ENCODE measurements at places on chromosomes 6 and 20. TPM values are rescaled to one million over a fixed set of nuclear protein-coding genes. Genes with fewer than 3 reads are reported as not detected.

DNA sequence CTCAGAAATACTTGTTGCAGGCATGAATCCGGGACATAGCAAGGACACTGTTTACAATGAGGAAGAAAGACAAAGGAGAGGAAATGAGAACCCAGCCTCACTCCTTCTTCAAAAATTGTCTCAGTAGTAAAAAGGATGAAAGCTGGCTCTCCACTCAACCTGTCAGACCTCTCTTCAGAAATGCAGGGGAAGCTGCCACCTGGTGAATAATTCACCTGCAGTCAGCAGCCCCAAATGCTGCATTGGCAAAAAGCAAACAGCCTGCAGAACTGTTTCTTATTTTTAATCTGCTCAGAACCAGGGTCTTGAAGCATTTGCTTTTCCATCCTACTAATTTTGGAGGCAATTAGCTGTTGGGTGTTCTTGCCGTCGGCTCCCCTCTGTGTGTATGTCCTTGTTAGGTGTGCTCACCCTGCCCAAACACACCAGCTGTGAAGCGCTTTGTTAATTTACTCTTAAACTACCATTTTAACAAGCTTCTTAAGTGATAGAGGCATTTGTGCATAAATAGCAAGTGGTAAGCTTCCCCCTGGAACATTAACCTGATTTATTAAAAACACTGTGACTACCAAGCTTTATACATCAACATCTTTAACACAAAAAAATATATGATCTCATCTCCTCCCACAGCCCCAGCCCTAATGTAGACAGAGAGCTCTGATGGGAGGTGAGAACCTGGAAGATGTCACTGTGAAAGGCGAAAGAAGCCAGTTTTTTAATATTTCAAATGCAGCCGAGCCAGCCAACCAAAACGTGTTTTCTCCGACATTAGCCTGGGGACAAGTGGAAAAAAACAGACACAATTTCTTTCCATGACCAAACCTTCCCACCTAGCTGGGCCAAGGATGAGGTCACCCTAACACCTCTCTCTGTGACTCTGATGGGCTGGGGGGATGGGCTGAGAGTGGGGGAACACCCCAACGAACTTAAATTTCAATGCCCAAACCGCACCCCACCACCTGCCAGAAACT lies 451.0 kb upstream of the SULF2 start:
- no peak for DNase-seq

- peak; percentile 28 for DNase-seq
These were observed 320.0 kb upstream of the FLRT3 start for GRCh38 chr20:14657266-14658005.

- DNase-seq, result no peak
These were observed 54.8 kb upstream of the MBOAT1 start for GRCh38 chr6:20266851-20267608.

DNA sequence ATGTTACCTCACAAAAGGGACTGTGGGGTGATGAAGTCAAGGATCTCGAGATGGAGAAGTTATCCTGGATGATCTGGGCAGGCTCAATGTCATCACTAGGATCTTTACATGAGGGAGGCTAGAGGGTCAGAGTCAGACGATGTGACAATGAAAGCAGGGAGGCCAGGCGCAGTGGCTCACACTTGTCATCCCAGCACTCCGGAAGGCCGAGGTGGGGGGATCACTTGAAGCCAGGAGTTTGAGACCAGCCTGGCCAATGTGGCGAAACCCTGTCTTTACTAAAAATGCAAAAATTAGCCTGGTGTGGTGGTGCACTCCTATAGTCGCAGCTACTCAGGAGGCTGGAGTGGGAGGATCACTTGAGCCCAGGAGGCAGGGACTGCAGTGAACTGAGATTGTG lies 68.8 kb downstream of the TTLL2 start:
- no peak for DNase-seq

- no peak for DNase-seq
These were observed 33.3 kb upstream of the ZBP1 start for GRCh38 chr20:57653546-57653900.

GRCh38 chr6:128925765-128926164 lies 42.8 kb downstream of the LAMA2 start:
- DNase-seq, result no peak

- no peak for DNase-seq
These were observed 744.9 kb upstream of the MMS22L start for GRCh38 chr6:98027898-98028297.

DNA sequence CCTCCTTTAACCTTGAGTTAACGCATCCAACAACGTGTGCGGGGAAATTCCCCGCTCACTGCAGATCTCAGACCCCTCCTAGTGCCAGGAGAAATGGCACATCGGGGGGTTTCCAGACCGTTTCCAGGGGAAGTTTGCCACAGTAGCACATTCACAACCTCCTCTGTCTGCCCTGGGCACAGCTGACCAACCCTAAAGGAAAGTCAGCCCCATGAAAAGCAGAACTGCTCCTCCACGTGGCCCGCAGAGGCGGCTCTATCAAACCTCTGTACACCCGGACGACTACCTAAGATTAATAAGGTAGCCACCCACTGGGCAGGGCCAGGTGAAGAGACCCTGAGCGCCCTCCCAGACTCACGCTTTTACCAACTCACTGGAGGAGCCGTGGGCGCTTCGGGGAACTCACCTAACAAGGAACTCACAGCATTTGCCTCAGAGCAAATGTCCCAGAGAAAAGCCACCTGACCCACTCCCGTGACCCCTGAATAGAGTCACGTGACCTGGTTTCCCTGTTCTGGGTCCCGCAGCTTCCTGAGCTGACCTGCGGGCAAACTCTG lies 93.1 kb downstream of the PRND start:
- no peak for DNase-seq

GRCh38 chr20:36481380-36482043 lies 59.8 kb upstream of the MYL9 start:
- no peak for DNase-seq

- no peak for DNase-seq
These were observed 352.9 kb downstream of the NRN1 start for GRCh38 chr6:5653801-5654200.

DNA sequence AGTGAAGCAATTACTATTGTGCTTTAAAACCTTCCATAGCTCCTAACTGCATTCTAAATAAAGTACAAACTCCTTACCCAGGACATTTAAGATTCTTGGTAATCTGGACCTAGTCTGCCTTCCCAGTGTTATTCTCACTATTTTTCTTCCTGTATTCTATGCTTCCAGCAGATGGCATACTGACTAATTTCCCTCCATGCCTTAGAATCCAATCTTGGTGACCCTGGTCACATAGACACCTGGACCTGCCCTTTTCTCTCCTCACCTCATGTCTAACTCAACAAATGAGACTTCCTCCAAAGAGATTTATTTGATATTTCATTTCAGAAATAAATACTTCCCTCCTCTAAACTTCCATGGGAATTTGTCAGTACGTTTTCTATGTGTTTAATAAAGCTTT lies 25.8 kb downstream of the ROS1 start:
- DNase-seq, result peak; percentile 4

DNA sequence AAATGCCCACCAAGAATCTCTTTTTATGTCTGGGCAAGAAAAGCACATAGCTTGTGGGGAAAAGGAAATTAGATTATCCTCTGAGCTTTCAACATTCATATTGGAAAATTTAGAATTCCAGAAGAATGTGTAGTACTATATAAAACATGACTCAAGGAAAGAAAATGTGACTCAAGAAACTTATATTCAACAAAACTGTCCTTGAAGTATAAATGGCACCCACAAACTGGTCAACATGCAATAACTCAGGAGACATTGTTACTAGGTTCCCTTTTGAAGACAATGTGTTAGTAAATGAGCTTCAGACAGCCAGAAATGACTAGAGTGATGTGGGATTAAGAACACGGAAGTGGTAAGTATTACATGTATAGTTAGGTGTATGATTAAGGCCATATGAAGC lies 26.1 kb upstream of the TINAG start:
- DNase-seq, result peak; percentile 48

DNA sequence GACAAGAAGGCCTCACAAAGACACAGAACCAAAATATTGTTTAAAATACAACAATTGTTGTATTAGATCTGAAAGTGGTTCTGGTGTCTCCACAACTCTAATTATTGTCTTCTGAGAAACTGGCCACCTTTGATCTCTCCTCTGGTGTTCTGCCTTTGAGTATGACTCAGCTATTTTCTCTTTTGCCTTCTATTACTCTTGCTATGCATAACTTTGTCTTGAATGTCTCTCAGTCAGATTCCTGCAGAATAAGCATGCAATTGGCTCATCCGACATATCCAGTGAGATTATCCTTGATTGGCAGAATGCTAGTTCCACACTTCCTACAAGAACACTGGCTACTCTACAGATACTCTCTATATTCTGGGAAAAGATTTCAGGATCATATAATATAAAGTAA lies 14.3 kb upstream of the EPM2A start:
- DNase-seq, result peak; percentile 84

- DNase-seq, result no peak
These were observed 28.8 kb upstream of the ME1 start for GRCh38 chr6:83459663-83460062.

DNA sequence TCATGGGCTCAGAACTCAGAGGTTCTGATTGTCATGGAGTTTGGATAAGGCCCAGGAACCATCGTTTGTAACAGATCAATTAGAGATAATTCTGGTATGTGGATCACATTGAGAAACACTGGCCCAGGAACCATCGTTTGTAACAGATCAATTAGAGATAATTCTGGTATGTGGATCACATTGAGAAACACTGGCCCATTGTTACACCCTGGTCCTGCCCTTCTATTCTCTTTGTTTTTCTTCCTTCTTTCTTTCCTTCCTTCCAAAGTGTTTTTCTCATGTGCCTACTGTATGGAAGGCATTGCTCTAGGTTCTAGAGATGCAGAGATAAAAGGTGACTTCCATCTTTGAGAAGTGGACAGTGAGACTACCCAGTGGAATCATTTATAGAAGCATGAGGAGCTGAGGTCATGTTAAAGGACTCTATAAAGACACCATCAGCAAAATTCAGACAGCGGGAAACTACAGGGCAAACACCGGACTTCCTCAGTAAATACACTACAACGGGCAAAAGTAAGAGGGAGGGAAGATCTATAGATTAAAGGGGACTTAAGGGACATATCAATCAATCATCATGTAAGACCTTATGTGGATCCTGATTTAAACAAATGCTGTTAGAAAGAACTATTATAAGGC lies 153.8 kb downstream of the UNC5CL start:
- DNase-seq, result no peak

DNA sequence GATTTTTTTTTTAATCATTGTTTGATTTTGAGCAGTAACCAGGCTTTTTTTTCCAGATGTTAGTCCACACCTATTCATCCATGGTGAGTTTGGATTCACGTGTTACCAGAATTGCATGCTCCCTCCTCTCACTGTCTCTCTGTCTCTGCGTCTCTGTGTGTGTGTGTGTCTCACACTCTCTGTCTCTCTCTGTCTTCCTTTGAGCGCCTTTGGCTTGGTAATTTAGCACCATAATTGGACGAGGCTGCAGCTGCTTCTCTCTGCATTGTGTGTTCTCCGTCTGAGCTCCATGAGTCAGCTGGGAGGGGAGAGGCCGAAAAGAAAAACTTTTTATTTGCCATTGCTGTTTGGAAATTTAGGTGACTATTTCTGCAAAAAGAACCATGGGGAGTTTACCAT lies 3.4 kb downstream of the TFAP2B start:
- DNase-seq, result peak; percentile 0

DNA sequence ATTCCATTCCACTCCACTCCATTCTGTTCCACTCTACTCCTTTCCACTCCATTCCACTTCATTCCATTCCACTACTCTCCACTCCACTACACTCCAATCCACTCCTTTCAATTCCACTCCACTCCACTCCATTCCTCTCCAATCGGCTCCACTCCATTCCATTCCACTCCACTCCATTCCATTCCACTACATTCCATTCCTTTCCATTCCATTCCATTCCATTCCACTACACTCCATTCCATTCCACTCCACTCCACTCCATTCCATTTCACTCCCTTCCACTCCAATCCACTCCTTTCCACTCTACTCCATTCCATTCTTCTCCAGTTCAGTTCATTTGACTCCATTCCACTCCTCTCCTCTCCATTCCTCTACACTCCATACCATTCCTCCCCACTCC lies 26.2 kb upstream of the DEFB125 start:
- DNase-seq, result no peak

DNA sequence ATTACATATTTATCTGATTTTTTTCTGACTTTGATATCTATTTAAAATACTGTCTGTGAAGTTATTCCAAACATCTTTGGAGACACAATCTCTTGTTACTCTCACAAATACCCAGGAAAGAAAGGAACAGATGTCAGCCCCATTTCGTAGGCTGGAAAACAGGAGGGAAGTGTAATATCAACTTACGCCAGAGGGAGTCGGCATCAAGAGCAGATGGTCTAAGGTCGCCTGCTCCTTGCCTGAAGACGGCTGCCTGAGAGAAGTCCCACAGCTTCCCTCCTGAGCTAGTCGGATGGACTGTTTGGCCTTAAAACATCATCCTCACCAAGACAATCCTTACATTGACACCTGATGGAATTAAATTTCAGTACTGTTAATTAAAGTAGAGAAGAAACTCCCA lies 13.4 kb downstream of the CST7 start:
- DNase-seq, result no peak

GRCh38 chr6:167317172-167317571 lies 7.7 kb upstream of the TTLL2 start:
- no peak for DNase-seq

Gene CDH26
- total RNA-seq, result 0.86 TPM

Gene OPRM1
- total RNA-seq, result not detected

Gene TMEM217
- 2.9 TPM for total RNA-seq

Gene AIF1
- not detected for total RNA-seq

Gene FLRT3
- 2.6 TPM for total RNA-seq

Gene ZNF831
- total RNA-seq, result not detected

Gene TTLL9
- not detected for total RNA-seq
